ENCODE measurements at places on chromosomes 12 and 14.

GRCh38 chr14:34023824-34024767, 73.2 kb upstream of the EGLN3 start:
- no peak for DNase-seq

GRCh38 chr14:103762541-103762940, 46.9 kb downstream of the ZFYVE21 start:
- DNase-seq = no peak

DNA sequence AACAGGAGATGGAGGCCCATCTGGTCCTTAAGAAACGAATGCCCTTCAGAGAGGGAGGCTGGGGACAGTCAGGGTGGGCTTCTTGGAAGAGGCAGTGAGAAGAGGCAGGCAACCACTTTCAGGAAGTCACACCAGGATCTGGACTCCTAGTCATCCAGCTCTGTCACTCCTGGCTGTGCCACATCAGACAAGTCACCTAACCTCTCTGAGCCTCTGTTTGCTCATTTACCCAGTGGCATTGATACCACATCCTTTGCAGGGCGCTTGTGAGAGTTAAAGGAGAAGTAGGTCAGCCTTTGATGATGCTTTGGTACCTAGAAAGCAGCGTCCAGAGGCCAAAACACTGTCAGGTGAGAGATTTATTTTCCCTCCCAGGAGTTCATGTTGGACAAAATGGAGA, 11.1 kb downstream of the CCDC197 start:
- DNase-seq = no peak

- no peak for DNase-seq
These were observed 30.5 kb downstream of the DPF3 start for GRCh38 chr14:72863216-72864006.

GRCh38 chr14:36785511-36785910, 123.9 kb downstream of the PAX9 start:
- no peak for DNase-seq

GRCh38 chr14:34665785-34666435, 36.0 kb upstream of the SNX6 start:
- DNase-seq = no peak

- DNase-seq = no peak
These were observed 96.0 kb downstream of the ATXN2 start for GRCh38 chr12:111503116-111503515.

- no peak for DNase-seq
These were observed 69.2 kb upstream of the ETV6 start for GRCh38 chr12:11580125-11580751.

GRCh38 chr12:118044075-118044474, 16.9 kb downstream of the WSB2 start:
- no peak for DNase-seq

- no peak for DNase-seq
These were observed 31.6 kb upstream of the FICD start for GRCh38 chr12:108483213-108484059.

- DNase-seq = no peak
These were observed 78.8 kb downstream of the DNAH10 start for GRCh38 chr12:123840765-123841425.

- peak; percentile 84 for DNase-seq
These were observed 1.8 kb downstream of the ZDHHC22 start for GRCh38 chr14:77139540-77140358.

- no peak for DNase-seq
These were observed 228.4 kb upstream of the SOX5 start for GRCh38 chr12:24177889-24178288.

DNA sequence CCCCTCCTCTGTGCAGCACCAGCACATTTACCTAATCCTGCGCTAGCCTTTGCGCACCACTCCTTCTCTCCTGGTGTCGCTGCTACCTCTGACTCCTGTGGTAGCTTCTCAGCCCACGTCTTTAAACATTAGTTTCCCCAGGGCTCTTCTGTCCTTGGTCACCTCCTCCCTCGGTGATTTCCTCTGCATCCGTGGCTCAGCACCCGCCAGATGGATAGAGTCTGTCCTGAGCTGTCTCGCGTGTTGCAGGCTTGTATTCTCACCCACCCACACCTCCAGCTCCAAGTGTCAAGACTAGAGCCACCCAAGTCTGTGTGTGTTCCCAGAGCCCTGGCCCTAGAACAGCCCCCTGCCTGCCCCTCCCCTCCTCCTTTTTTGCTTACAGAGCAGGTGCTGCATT, 83.2 kb downstream of the EML1 start:
- no peak for DNase-seq

DNA sequence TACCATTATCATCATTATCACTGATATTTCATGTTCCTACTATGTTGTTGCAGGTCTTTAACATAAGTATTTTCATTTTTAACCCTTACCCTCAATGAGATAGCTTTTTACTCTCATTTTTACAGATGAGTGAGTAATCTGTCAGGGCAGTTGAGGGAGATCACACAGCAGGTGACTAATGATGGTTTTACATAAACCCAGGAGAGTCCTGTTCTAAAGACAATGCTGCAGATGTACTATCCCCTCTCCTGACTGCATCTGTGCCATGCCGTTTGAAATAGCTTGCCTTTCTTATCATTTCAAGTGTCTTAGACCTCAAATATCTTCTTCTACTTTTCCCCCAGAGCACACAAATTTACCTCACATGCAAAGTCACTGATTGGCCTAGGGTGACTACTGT, 1552.1 kb upstream of the SEL1L start:
- DNase-seq = no peak

GRCh38 chr14:105070760-105071137, 5.5 kb upstream of the GPR132 start:
- DNase-seq = no peak

DNA sequence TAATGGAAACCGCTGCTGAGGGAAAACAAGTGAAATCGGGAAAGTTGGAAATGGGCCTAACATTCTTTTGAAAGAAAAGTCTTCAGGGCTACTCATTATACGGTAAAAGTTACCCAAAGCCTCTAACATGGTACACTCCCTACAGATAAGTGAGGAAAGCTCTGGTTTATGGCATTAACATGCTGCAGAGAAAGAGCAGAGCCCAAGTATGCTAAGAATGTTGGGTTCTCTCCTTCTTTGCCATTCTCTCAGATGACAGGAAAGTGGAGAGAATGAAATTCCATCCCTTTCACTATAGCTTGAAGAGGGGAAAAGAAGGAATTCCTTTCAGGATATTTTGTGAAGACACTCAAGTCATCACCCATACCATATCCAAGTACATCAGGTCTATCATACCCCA, 348.0 kb downstream of the SEC23A start:
- no peak for DNase-seq

DNA sequence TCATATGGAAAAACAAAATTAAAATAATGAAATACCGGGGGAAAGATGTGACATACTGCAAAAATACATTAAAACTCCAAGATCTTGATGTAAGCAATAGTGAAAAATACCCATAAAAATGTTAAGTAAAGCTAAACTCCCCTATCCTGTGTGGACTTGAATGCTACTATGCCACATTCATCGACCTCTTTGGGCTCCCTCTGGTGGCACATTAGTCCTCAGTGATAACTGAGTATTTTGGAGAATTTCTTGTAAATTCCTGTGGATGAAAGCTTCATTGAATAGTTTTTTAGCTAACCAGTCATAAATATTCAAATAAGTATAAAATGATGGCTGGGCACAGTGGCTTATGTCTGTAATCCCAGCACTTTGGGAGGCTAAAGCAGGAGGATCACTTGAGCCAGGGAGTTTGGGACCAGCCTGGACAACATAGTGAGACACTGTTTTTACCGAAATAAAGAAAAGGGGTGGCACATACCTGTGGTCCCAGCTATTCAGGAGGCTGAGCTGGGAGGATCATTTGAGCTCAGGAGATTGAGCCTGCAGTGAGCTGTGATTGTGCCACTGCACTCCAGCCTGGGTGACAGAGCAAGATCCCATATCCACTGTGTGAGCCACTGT, 42.4 kb upstream of the SGPP1 start:
- peak; percentile 41 for DNase-seq

DNA sequence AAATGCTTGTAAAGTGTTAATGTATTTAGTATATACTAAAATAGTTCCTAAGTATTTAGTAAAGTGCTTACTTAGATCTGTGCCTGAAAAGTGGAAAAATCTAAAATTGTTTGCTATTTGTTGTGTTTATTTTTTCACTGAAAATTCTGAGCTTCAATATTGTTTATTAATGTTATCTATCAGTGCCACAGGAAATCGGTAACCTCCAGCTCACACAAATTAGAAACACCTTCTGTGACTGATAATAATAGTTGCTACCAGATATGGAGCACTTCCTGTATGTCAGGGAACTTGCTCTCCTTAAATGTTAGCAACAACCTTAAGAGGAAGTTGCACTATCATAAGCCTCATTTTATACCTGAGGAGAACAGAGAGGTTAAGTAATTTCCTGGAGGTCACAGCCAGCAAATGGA, 723 bp upstream of the LRP10 start:
- DNase-seq = no peak

Measured in endothelial cell (in vitro differentiated cells).